H1 (cell line): ENCODE measurements at places on chromosomes 3 and 15. TPM values are rescaled to one million over a fixed set of nuclear protein-coding genes. Genes with fewer than 3 reads are reported as not detected.

SGO1 gene
- 34.6 and 36.4 TPM in 2 replicates for total RNA-seq

CFAP100 gene
- total RNA-seq: not detected in 2 replicates

SLC28A2 gene
- not detected in 2 replicates for total RNA-seq

SOX14 gene
- 0.21 and 0.50 TPM in 2 replicates for total RNA-seq

GOLGA6B gene
- not detected in 2 replicates for total RNA-seq

LRTM1 gene
- total RNA-seq: not detected in 2 replicates

GRCh38 chr15:74045184-74045583, 37.2 kb downstream of the GOLGA6A start:
- DNase-seq: no peak

DNA sequence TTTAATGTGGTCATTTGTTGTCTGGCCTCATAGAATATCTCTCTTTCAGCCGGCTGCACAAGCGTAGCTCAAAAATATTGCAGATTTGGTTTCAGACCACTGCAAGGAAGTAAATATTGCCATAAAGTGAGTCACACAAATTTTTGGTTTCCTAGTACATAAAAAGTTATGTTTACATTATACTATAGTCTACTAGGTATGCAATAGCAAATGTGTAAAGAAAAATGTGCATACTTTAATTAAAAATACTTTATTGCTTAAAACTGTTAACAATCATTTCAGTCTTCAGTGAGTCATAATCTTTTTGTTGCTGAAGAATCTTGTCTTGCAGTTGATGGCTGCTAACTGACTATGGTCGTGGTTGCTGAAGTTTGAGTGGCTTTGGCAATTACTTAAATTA, 425.1 kb upstream of the ROBO1 start:
- no peak for DNase-seq

GRCh38 chr3:42535981-42536784, 33.7 kb downstream of the VIPR1 start:
- peak; percentile 65 for DNase-seq

DNA sequence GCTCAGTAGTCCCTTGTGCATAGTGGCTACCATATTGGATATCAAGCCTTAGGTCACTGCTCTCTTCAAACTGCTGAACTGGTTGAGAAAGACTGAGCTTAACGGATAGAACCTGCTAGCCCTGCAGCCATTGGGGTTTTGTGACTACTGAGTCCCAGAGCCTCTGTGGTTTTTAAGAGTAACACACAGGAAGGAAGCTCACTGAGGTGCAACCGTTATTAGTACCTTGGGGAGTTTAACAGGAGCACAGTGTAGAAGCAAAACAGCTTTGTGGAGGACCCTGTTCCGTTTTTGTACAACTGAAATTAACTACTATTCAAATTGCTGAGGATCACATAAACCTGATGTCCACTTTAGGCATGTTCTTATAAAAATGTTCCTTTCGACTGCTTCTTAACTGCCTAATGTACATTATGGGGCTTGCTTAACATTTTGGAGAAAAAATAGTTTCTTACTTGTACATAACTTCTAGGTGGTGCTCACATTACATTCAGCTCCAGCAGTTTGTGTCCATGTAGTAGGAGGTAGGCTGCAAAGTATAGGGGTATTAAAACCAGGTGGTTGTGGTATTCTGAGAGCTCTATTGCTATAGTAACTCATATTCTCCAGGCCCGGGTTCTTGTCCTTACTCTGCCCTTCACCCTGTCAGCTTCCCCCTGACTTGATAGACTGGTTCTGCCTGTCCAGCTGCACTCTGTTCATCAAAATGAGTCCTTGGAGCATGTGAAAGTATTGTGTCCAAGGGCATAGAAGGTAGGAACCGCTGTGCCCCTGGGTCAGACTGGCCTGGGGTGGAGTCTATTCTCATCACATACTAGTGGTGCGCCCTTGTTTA, 17.3 kb downstream of the PXK start:
- DNase-seq: no peak

- DNase-seq: no peak
Observed at GRCh38 chr3:123475786-123476185, 26.9 kb upstream of the ADCY5 start.

DNA sequence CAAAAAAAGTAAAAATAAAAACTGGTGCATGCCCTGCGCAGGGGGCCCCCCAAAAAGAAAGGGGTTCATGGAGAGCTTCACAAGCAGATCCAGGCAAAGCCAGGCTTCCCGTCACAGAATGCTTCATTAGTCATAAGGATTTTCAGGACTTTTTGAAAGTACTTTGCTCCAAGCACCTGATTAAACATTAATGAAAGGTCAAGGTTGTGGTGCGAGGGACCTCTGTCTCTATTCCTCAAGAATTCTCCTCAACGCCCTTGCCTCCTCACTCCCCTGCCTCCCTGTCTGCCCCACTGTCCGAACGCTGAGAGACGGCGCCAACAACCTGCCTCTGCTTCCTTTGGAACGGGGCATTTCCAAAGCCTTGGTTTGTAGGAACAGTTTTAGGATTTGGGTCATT, 240.1 kb upstream of the IGF1R start:
- DNase-seq: no peak

DNA sequence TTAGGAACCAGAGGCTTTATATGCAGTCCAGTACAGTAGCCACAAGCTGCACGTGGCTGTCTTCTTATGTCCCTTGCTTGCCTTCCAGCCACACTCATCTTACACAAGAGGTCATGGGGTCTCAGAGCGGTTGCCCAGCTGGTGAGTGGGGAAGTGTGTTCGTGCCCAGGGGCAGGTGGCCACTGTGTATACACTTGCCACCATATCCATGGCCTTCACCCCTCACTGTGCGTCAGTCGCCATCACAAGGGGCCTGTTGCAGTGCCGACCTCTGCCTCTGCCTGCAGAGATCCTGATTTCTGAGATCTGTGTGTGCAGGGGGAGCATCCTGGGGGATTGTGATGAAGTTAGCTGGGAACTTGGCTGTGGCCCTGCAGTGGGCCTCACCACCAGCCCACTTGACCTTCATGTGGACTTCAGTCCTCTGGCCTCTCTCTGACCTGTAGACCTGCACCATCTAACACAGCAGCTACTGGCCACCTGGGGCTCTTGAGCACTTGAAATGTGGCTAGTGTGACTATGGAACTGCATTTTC, 43.1 kb upstream of the SACM1L start:
- no peak for DNase-seq

- no peak for DNase-seq
Observed at GRCh38 chr15:100174904-100175275, 166.9 kb downstream of the ADAMTS17 start.

GRCh38 chr3:108114423-108115065, 23.7 kb upstream of the CD47 start:
- no peak for DNase-seq

GRCh38 chr3:143261848-143262247, 142.3 kb downstream of the CHST2 start:
- DNase-seq: no peak

DNA sequence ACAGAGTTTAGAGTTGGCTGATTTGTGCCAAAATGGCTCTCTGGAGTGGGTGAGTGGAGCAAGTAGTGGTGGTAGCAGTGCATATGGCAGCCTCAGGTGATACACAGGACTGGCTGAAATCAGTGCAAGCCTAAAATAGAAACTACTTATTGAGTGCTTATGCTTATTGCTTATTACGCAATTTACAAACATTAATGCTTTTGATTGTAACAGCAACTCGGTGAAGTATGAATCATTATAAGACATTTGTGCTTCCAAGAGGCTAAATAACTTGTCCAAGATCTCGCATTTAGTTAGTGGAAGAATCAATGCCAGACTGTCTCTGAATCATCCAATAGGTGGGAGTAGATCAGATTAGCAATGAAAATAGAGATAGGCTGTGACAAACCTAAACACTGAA, 353.8 kb downstream of the NAALADL2 start:
- no peak for DNase-seq

DNA sequence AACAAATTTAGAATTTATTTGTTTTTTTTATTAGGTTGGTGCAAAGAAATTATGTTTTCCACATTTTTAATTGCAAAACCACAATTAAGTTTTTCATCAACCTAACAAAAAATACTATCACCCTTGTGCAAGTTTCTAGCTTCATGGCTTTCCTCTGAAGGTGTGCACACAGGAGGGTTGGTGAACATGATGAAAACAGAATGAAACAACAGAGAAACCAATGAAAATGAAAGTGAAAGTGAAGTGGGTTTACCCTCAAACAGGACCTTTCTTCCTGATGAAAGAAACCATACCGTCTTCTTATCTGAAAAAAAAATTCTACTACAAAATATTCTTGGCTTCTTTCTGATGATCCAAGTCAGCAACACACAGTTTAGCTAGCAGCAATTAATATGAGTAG, 71.9 kb upstream of the FEZF2 start:
- DNase-seq: no peak

DNA sequence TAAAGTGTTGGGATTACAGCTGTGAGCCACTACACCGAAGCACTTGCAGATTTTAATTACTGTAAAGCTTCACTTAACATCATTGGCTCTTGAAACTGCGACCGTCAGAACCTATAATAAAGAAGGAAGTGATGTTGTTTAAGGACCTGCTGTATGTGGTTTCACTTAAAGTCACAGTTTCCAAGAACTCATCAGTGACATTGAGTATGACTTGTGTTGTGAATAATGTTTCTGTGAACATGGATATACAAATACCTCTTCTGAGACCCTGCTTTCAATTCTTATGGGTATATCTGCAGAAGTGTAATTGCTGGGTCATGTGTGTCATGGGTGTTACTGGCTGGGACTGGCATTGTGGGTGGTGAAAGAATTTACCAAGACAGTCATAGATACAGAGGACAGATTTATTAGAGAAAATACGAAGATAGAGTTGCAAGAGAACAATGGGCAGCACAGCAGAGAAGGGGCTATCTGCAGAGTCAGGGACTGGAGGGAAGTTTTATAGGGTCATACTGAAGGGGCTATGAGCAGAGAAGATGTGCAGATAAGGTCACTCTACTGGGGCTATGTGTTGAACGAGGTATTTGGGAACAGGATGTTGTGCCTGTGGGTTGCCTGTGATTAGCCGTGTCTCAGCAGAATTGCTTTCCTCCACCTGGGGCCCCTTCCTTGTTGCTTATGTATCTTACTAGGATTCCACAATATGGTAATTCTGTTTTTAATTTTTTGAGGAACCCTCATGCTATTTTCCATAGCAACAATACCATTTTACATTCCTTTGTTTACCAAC, 4.5 kb downstream of the NDUFB5 start:
- no peak for DNase-seq

- DNase-seq: peak; percentile 94
Observed at GRCh38 chr3:32816439-32817256, 1.1 kb upstream of the TRIM71 start.

DNA sequence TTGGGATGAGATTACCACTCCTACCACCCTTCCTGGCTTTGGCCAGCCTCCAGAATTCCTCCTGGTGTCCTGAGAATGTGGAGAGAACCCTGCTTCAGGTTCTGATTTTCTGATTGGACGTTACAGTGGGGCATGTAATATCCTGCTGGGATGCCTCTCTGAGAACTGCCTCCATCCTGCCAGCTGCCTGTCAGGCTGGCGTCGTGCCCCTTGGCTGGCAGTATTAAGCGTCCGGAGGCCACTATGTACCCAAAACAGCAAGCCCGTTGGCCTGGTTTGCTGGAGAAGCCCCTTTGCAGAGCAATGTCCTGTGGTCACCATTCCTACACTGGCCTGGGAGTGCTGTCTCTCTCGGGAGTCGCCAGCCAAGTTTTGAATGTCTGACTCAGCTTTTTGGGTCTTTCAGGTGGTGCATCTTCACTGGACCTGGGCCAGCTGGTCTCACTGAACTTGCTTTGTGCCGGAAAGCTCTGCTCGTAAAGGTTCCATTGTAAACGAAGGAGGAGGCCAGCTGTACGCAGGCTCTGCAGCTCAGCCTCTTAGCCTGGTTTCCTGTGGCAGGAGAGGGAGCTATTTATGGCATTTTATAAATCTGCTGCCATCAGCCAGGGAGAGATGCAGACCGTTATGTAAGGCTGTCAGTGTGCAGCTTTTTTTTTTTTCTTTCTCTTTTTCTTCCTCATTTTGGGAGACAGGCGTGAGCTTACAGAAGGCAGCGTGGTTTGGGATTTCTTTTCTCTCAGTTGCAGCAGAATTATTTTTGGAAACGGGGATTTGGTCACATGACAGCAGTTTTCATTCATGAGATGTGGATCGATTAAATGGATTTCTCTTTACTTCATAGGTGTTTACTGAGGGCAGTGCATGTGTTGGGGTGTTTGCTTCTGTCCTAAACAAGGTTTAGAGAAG, 19.0 kb upstream of the TRAK1 start:
- no peak for DNase-seq

DNA sequence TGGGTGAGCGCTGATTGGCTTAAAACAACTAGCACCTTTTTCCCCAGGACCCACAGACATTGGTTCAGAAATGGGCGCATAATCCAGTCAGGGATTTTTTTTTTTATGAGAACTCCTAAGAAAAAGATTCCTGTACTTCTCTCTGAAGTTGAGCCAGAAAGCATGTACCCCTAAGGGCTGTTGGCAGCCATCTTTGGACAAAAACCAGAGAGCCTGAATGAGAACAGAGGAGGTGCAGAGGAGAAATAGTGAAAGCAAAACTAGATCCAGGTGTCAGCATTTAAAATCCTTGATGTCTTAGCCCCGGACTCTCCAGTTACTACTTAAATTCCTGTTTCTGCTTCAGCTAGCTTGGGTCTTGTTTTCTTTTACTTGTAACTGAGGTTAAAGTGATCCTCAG, 1.9 kb upstream of the SLC27A2 start:
- DNase-seq: no peak

DNA sequence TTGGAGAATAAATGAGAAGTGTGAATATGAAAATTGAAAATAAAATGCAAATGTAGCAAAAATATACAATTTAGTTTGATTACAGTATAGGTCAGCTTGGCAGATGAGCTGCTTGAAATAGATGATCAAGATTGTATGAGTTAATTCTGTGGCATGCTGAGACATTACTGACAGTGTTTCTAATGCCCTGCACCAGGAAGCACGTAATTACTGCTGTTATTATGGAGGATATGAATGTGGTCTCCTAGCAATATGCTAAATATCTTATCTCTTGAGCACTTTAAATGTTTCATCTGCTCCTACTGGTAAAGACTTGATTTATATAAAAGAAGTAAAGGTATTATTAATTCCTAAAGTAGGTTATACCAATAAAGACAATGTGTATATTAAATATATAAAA, 1015.5 kb downstream of the PLOD2 start:
- no peak for DNase-seq

GRCh38 chr15:73712107-73712506, 27.9 kb downstream of the CD276 start:
- no peak for DNase-seq

DNA sequence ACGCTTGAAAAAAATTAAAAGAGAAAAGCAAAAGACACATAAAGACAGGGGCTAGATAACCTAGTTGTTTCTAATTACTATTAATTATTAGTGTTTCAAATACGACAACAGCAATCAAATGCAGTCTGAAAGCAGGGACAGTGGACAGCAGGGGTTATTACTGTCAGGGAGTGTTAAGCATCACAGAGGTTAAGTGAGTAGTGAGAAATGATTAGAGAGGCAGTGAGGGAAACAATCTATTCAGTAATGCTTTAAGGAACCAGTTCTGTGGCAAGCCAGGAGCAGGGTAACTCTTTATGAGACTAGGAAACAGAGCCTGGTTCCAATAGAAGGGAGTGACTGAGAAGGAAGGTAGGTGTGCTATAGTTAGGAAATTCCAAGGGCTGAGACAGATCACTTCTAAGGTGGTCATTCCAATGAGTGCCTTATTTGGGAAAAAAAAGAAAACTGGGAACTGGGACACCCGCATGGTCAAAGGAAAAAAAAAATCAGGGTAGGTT, 15.0 kb downstream of the RYK start:
- DNase-seq: no peak

GRCh38 chr3:52361898-52362297, 45.8 kb downstream of the DNAH1 start:
- no peak for DNase-seq
